ENCODE measurements at places on chromosomes 6 and 20. TPM values are rescaled to one million over a fixed set of nuclear protein-coding genes. Genes with fewer than 3 reads are reported as not detected.

The SFTA2 gene
- not detected for total RNA-seq

DNA sequence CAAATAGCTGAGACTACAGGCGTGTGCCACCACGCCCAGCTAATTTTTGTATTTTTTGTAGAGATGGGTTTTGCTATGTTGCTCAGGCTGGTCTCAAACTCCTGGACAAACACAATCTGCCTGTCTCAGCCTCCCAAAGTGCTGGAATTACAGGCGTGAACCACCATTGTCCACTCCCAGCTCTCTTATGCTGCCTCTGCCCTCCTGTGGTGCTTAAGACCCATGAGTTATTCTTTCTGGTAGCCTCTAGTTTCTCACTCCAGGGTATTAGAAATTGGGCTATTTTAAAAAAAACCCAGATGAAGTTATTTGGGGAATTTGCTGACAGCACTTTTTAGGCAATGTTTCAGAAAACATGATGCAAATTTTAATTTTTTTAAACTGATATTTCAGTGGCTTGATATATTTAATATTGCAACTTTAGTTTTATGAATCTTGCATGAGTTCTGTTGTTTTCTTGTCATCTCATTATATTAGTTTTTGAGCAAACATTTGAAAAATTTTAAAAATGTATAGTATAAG, 114.0 kb upstream of the FOXO3 start:
- DNase-seq: no peak

The ENPP3 gene
- total RNA-seq: under 0.01 TPM

- no peak for DNase-seq
These were observed 1.4 kb downstream of the SAMD5 start for GRCh38 chr6:147509891-147510290.

The GJA10 gene
- total RNA-seq: not detected

The APOBEC2 gene
- not detected for total RNA-seq

DNA sequence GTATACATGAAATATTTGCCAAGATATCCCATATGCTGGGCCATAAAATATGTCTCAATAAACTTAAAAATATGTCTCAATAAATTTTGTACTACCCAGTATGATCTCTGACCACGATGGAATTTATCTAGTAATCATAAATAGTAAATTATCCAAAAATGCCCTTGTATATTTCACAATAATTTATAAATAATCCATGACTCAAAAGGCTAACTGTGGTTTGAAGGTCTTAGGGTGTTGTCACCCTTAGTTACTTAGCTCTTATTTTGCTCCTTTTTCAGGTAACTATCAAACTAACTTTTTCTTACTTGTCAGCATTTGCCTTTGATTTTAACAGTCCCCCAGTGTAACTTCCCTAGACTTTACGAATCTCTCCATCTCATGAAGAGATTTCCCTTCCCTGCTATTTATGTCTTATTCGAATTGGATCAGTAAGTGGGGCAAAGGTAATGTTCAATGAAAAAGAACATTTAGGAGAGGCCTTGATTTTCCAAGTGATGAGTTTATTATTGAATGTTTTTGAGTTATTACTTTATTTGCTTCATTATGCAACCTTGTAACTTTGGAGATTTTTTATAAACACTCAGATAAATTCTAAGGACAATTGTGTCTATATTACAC, 109.0 kb upstream of the THBS2 start:
- no peak for DNase-seq

- DNase-seq: no peak
These were observed 27.8 kb downstream of the SPATA2 start for GRCh38 chr20:49887251-49888211.

The HMGA1 gene
- 111 TPM for total RNA-seq

Data from fibroblast of villous mesenchyme (primary cell).